ENCODE measurements at places on chromosomes 2 and 18. TPM values are rescaled to one million over a fixed set of nuclear protein-coding genes. Genes with fewer than 3 reads are reported as not detected.

RALBP1 gene
- 74.0 TPM for total RNA-seq

DNA sequence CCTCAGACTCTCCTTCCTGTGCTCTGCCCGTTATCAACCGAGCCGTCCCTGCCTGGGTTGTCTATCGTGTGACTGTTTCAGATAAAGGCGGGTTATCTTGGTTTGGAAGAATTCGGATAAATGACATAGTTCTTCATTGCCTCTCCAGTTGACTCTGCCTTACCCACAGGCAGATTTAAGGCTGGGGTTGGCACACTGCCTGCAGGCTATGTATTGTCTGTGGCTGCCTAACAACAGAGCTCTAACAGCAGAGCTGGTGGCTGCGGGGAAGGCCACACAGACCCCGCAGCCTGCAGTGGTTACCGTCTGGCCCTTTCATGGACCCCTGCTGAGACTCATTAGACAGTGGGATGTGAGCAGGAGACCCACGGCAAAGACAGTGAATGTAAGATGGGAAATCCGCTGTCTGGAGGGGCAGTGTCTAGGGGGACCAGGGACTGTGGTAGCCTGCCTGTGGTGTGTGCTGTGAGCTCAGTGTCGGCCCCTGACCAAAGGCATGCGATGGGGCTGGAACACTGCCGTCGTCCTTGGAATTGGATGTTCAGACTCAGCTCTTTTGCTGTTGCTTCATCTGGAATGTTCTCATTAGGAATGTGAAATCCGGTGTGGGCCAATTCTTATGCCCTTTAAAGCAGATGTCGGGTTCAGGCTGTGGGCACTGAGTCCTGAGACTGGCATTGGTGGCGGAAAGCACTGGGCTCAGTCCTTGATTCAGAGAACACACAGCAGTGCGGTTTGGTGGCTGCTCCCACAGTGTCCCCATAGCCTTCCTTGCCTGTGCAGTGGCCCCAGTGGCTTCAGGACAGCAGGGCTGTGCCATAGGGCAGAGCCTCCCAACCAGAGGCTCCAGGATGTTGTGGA is 44.5 kb downstream of the SH3RF3 start:
- H3K27ac ChIP-seq, result peak overlapping the region; percentile 76
- no peak for DNase-seq
- no peak overlapping the region for H3K4me3 ChIP-seq
- H3K4me1 ChIP-seq, result no peaks in the 10 kb centered on the region

DNA sequence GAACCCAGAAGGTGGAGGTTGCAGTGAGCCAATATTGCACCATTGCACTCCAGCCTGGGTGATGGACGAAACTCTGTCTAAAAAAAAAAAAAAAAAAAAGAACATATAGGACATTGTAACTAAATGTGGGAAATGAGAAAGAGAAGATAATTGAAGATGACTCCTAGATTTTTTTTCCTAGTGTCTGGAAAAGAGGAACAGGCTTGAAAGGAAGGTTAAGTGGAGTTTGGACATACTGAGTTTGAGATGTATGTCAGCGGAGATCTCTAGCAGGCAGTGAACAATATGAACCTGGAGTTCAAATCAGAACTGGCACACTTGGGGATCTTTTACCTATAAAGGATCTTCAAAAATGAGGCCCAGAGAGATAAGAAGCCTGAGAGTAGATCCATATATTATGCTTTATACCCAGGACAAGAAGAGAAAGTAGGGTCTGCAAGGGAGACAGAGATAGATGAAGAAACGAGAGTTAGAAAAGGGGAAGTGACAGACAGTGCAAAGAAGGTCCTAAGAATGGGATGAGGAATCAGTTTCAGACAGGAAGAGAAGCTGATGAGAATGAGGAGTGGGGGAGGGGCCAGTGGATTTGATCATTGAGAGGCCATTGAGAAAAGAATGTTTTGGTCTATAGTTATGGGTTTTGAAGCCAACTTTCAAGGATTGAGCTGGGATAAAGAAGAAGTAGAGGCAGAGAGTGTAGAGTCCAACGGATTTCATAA is 46.9 kb upstream of the CD28 start:
- H3K4me3 ChIP-seq, result no peak overlapping the region
- H3K27me3 ChIP-seq, result no peaks in the 10 kb centered on the region
- no peak for DNase-seq
- peaks cover 10% of the 10 kb centered on the region for H3K4me1 ChIP-seq
- no peak overlapping the region for H3K27ac ChIP-seq
- no peaks in the 10 kb centered on the region for H3K36me3 ChIP-seq

CRYGC gene
- total RNA-seq, result not detected

GRCh38 chr2:43008388-43008787 is 216.0 kb upstream of the HAAO start:
- no peaks in the 10 kb centered on the region for H3K27me3 ChIP-seq
- no peak for DNase-seq
- no peak overlapping the region for H3K4me3 ChIP-seq
- H3K27ac ChIP-seq, result no peak overlapping the region

All from esophagus squamous epithelium (tissue), 5 donors.